Natural killer cell (primary cell): ENCODE measurements at places on chromosomes 5 and 9. TPM values are rescaled to one million over a fixed set of nuclear protein-coding genes. Genes with fewer than 3 reads are reported as not detected.

DNA sequence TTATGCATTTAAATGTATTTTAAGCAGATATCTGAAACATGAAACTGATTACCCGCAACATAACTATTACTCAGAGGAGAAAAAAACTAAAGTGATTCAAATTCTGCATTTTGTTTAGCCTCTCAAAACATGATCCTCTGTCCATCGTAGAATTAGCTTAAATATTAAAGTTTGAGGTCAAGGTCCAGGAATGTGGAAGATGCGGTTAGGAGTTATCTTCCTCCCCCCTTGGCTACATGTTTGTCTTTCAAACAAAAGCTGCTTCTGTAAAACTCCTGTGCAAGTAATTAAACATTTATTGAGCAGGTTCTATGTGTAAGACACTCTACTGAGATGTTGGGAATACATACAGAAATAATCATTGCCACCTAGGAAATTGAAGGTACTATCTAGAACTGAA, 175.0 kb upstream of the ISL1 start:
- DNase-seq, result no peak

GRCh38 chr9:108297073-108297472, 558.7 kb downstream of the ACTL7B start:
- DNase-seq, result no peak

NRARP gene
- total RNA-seq, result 0.88 TPM

DNA sequence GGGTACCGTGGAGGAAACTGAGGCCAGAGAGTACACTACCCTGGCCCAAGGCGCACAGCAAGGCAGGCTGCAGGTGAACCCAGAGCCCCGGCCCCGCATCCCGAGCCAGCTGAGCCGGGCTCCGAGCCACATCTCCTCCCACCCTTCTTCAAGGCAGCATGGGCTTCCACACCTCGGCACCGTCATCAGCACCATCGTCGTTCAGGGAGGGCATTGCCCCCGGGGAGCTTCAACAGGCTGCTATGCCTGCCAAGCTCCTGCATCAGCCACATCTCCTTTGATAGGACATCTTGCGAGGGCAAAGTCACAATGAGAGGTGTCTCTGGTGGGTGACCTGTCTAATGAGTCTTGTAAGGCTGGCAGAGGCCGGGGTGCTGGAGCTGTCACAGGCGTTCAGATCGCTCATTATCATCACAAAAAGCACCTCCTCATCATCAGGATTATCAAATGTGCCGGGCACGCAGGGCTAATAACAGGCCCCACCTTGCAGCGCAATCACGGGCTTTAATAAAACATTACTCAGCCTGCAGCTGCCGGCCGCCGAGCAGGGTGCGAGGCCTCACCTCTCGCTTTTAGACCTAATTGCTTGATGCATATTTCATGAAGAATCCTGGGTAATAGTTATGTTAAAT, 20.0 kb upstream of the SLC25A51 start:
- DNase-seq, result no peak

DNA sequence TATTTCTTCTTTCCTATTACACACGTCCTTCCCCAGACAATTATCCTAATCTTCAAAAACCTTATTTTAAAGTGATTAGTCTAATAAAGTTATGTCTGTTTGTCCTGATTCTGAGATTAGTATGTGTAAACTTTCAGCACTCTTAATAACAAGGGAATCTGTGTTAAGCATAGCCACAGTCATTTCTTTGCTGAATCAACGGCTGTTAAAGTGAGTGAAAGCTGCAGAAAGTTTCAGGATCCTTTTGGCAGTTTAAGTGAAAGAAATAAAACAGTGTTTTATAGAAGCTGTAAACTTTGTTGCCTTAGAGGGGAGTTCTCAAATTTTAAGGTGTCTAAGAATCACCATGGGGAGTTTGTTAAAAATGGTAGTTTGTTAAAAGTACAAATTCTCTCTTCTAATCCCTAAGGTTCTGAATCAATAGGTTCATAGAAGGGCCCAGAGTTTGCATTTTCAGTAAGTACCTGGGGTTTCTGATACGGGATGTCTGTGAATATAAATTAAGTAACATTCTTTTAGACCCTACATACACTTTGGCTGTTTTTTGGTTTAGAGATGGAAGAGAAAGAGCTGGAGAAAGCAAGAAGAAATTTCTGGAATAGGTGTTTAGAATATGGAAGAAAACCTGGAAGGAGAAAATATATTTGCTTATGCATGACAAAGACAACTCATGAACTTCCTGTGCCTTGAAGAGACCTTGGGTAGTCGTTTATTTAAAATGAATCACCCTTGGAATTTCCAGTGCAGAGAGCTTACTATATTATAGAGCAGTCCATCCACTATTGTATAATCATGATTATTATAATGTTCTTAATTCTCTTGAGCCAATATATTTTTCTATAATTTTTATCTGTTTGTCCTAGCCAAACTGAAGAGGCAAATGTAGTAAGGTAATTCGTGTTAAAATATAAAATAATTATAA, 45.7 kb downstream of the SCAMP1 start:
- no peak for DNase-seq

DNA sequence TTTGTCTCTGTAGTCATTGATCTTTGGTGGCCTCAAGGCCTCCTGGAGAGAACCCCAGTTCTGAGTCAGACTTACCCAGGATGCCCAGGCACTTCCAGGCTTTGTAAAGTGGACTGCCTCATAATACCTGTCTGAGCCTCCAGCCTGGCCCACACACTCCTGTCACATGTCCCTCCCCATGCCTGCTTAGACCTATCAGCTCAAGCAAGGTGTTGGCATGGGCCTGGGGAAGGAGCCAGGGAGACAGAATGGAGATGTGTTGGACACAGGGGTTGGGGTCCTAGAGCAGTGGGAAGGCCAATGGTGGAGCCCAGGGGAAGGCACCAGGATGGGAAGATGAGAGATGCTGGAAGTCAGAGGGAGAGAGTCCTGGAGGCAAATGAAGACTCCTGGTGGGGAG, 136.2 kb downstream of the CFAP90 start:
- no peak for DNase-seq

DNA sequence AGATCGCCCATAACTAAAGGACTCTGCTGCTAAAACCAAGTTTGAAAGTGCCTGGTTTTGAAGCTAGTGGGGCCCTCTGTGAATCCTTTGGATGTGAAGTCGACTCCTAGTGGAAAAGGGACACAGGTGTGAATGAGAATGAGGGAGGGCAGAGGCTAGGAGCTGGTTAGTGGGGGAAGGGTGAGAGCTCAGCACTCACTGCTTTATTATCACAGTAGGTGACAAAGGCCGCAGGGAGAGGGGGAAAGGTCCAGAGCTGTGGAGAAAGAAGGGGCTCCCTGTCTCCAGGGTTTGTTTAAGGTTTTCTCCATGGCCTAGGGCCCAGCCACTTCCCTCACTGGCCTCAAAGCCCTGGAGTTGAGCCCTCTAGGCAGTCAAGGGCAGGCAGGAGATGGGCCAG, 3.5 kb downstream of the HDHD3 start:
- DNase-seq, result no peak

GRCh38 chr9:127188396-127188795, 66.0 kb upstream of the ANGPTL2 start:
- DNase-seq, result no peak

DNA sequence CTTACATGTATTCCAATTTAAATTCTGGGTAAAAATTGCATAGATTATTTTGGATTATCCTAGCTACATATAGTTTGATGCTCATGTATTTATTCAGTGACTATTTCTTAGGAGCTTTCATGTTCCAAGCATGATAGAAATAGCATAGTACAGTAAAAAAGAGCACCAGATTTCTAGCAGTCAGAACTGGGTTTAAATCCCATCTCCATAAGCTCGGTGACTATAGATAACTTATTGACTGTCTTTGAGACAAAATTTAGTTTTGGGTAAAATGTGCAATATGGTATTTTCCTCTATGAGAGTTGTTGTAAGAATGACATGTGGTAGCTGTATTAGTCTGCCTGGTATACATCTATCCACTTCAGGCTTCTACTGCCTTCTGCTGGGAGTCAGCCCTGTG, 889.6 kb downstream of the DTWD2 start:
- DNase-seq, result no peak

KYAT1 gene
- total RNA-seq, result 8.9 TPM

CMBL gene
- total RNA-seq, result 1.0 TPM

HCN1 gene
- total RNA-seq, result not detected

- no peak for DNase-seq
These were observed 97.9 kb upstream of the MAMDC2 start for GRCh38 chr9:69945671-69946141.

GRCh38 chr9:129586685-129587084, 34.2 kb downstream of the C9orf50 start:
- peak; percentile 57 for DNase-seq

LIX1 gene
- not detected for total RNA-seq

GRCh38 chr9:83199240-83199639, 136.3 kb upstream of the RASEF start:
- no peak for DNase-seq

DNA sequence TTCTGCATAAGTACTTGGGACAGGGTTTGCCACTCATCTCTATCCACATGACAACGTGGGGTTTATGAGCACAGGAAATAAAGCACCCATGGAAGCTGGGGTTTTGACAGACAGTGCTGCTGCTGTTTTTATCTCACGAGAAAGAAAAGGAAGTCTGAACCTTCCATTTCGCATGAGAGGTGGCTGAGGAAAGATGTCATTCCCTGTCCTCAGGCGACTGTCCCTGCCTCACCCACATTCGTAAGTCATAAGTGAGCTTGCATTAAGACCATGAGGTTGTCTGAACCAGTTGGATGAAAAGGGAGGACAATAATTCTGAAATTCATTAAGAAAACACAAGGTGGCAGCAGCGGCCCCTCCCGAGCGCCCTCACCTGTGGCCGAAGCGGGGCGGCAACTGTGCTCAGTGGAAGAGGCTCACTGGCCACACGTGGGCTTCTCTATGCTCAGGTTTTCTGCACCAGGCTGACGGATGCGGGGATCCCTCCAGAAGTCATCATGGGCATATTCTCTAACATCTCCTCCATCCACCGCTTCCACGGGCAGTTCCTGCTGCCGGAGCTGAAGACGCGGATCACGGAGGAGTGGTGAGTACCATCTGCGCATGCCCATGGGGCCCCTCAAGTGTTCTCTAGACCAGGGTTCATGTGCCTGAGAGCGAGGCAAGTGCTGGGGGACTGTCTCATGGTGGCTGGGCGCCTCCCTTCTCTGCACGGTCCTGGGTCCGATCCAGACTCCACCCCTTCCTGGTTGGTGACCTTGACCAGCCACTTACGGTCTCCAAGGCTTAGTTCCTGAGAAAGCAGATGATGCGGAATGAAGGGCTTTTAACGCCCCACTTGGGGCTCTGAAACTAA, 54.7 kb upstream of the SUSD3 start:
- DNase-seq, result no peak

GRCh38 chr5:170625221-170626165, 121.7 kb downstream of the KCNIP1 start:
- no peak for DNase-seq

GRCh38 chr9:134169724-134170401, 5.5 kb upstream of the RNU6ATAC start:
- DNase-seq, result no peak

DNA sequence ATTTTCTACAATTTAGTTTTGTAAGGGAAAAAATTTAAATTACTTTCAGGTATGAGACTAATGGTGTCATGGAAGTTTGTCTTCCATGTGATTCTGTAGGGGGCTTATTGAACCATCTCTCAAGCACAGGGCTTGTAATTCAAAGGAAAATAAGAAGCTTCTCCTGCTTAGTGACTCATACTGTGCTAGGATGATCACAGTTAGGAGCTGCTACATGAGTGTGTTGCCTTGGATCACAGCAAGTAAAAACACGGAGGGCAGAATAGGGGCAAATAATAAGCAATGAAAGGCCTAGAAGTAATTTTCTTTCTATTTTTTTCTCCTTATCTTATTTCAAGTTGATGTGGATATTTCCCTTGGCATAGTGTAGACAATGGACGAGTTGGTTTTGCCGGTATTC, 28.9 kb downstream of the TMEM167A start:
- DNase-seq, result no peak

DNA sequence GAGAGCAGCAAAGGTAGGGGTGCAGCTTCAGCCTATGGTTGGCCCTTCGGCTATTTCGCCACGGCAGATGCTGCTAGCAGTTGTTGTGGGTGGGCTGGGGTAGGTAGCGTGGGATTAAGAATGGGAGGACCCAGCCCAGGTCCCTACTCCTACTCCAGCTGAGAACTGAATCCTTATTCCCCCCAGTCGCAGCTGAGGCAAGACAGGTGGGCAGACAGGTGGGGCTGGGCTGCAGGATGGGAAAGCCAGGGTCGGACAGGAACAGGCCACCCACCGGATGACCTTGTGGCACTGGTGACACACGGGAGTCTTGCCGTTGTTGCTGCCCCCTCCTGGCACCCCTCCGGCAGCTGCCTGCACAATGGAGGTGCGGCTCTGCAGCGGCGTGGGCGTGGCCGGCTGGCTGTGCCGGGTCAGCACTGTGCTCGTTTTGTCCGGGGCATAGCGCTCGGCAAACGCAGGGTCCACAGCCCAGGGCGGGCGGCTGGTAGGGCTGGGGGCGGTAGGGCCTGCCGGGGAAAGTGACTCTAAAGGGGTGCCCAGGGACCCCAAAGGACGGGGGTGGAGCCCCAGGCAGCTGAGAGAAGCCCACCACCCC, 8.2 kb downstream of the PDLIM7 start:
- DNase-seq, result no peak

GRCh38 chr9:131584858-131585257, 39.5 kb downstream of the PRRT1B start:
- peak; percentile 34 for DNase-seq

DNA sequence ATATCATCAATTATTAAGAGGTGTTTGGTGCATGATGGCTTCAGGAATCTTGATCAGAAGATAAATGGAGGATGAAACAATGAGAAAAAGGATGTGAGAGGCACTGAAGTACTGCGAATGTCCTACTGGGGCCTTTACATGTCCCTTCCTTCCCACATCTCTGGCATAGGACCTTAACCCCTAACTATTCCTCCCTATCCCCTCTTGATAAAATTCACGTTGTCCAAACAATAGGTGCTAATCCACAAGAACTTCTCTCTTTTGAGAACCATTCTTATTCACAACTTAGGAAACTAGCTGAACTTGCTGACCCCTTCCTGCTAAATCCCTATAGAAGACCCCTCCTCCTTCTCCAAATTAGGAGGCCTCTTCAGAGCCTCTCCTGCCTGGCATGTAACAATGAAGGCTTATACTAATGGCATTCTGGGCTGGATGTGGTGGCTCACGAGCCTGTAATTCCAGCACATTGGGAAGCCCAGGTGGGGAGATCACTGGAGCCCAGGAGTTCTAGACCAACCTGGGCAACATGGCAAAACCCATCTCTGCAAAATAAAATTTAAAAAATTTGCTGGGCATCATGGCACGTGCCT, 276.5 kb upstream of the SMARCA2 start:
- no peak for DNase-seq
